ENCODE measurements at places on chromosomes 6 and 20. TPM values are rescaled to one million over a fixed set of nuclear protein-coding genes. Genes with fewer than 3 reads are reported as not detected.
A peak's percentile ranks its signal among the peaks of the same experiment; 100 is the strongest.

MRAP2 gene
- total RNA-seq = not detected

TREML1 gene
- not detected for total RNA-seq

PPP1R14C gene
- 1.6 TPM for total RNA-seq

CASS4 gene
- total RNA-seq = 3.7 TPM

PRND gene
- total RNA-seq = not detected

HTR1E gene
- not detected for total RNA-seq

MOXD1 gene
- total RNA-seq = not detected

HLA-DRB5 gene
- total RNA-seq = 0.82 TPM

PBOV1 gene
- total RNA-seq = not detected

PTPN1 gene
- total RNA-seq = 64.2 TPM

PRR18 gene
- total RNA-seq = 0.09 TPM

SEC23B gene
- total RNA-seq = 103 TPM

TCP11 gene
- not detected for total RNA-seq

TPD52L2 gene
- 64.4 TPM for total RNA-seq

GRCh38 chr6:155274533-155274932 is 10.7 kb downstream of the CLDN20 start:
- H3K36me3 ChIP-seq = peaks cover 7% of the 10 kb centered on the region
- H3K27me3 ChIP-seq = no peaks in the 10 kb centered on the region
- no peak overlapping the region for H3K4me3 ChIP-seq
- DNase-seq = no peak
- H3K27ac ChIP-seq = no peak overlapping the region

- no peak overlapping the region for H3K27ac ChIP-seq
- H3K36me3 ChIP-seq = no peaks in the 10 kb centered on the region
- no peaks in the 10 kb centered on the region for H3K27me3 ChIP-seq
These were observed 57.1 kb downstream of the YTHDF1 start for GRCh38 chr20:63158845-63159244.

- H3K4me3 ChIP-seq = no peak overlapping the region
- no peaks in the 10 kb centered on the region for H3K27me3 ChIP-seq
- no peaks in the 10 kb centered on the region for H3K36me3 ChIP-seq
These were observed 170.5 kb downstream of the FRK start for GRCh38 chr6:115890238-115890637.

- no peak for DNase-seq
- no peaks in the 10 kb centered on the region for H3K27me3 ChIP-seq
- H3K4me1 ChIP-seq = no peaks in the 10 kb centered on the region
- H3K27ac ChIP-seq = no peak overlapping the region
These were observed 13.0 kb downstream of the MPC1 start for GRCh38 chr6:166369782-166370181.

- H3K36me3 ChIP-seq = no peaks in the 10 kb centered on the region
- no peaks in the 10 kb centered on the region for H3K27me3 ChIP-seq
- no peak overlapping the region for H3K27ac ChIP-seq
- H3K4me1 ChIP-seq = no peaks in the 10 kb centered on the region
- no peak overlapping the region for H3K4me3 ChIP-seq
These were observed 17.4 kb upstream of the AKAP7 start for GRCh38 chr6:131117878-131118277.

GRCh38 chr20:51665543-51666118 is 102.6 kb downstream of the ATP9A start:
- H3K27me3 ChIP-seq = no peaks in the 10 kb centered on the region
- no peak overlapping the region for H3K27ac ChIP-seq
- H3K4me1 ChIP-seq = peaks cover 27% of the 10 kb centered on the region
- no peak for DNase-seq
- H3K36me3 ChIP-seq = no peaks in the 10 kb centered on the region

- H3K4me3 ChIP-seq = no peak overlapping the region
- no peak for DNase-seq
- H3K4me1 ChIP-seq = no peaks in the 10 kb centered on the region
- H3K27me3 ChIP-seq = no peaks in the 10 kb centered on the region
- no peak overlapping the region for H3K27ac ChIP-seq
These were observed 802.4 kb downstream of the TFAP2A start for GRCh38 chr6:9612489-9612888.

GRCh38 chr6:26187292-26187691 is 100.1 kb downstream of the HFE start:
- peaks cover 33% of the 10 kb centered on the region for H3K4me1 ChIP-seq
- H3K36me3 ChIP-seq = no peaks in the 10 kb centered on the region
- peak overlapping the region; percentile 26 for H3K4me3 ChIP-seq
- H3K27ac ChIP-seq = peak overlapping the region; percentile 95
- DNase-seq = no peak

DNA sequence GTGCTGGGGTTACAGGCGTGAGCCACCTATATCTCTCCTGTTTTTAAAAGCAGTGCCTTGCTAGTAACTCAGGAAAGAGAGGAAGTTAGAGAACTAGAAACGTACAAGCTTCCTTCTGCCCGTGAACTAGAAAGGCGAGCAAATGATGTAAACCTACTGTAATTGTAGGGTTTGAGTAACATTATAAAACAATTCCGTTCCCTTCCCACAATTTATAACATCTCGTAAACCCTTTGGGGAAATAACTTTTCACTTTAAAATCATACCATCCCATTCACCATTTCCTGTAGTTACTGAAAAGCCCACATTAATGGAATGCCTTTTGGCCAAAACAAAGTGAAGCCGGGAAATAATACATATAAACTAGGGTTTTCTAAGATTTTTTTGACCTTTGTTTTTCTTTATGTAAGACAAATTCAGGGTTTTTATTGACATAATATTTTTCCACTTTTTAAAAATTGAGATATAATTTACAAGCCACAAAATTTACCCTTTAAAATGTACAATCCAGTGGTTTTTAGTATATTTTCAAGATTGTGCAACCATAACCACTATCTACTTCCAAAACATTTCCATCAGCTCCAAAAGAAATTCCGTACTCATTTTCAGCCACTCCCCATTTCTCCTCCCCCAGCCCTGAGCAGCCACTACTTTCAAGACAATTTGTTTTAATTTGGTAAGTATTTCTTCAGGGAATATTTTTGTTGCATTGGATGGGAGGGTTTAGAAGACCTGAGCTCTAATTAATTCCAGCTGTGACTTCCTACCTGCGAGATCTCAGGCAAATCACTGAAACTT is 175.1 kb upstream of the PDE10A start:
- no peak overlapping the region for H3K4me3 ChIP-seq
- H3K36me3 ChIP-seq = no peaks in the 10 kb centered on the region
- no peaks in the 10 kb centered on the region for H3K4me1 ChIP-seq
- no peak for DNase-seq
- H3K27ac ChIP-seq = no peak overlapping the region

GRCh38 chr6:82870582-82871172 is 195.0 kb downstream of the UBE3D start:
- no peak overlapping the region for H3K4me3 ChIP-seq
- H3K27me3 ChIP-seq = no peaks in the 10 kb centered on the region
- no peaks in the 10 kb centered on the region for H3K4me1 ChIP-seq
- no peaks in the 10 kb centered on the region for H3K36me3 ChIP-seq
- no peak overlapping the region for H3K27ac ChIP-seq
- DNase-seq = no peak

DNA sequence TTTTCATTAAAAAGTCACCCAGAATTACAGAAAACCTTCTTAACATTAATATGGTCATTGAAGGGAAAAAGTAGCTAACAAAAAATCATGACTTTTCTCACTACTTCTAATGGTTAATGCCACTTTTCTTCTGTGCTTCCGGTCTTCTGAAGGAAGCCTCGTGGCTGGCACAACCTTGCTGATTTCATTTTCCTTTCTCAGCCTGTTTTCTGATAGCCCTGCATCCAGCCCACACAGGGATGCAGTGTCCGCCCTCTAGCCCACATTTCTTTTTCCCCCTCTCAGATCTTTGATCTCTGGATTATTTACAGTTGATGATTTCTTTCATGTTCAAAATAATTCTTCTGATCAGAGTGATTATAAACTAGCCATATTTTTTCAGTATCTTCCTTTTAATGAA is 655.4 kb upstream of the EPHA7 start:
- H3K4me1 ChIP-seq = no peaks in the 10 kb centered on the region
- no peaks in the 10 kb centered on the region for H3K36me3 ChIP-seq
- no peaks in the 10 kb centered on the region for H3K27me3 ChIP-seq
- H3K4me3 ChIP-seq = no peak overlapping the region
- DNase-seq = no peak
- no peak overlapping the region for H3K27ac ChIP-seq

- no peak overlapping the region for H3K27ac ChIP-seq
- DNase-seq = no peak
- H3K4me1 ChIP-seq = peaks cover 4% of the 10 kb centered on the region
- no peaks in the 10 kb centered on the region for H3K36me3 ChIP-seq
These were observed 203.0 kb downstream of the KCNQ5 start for GRCh38 chr6:72824833-72825232.

GRCh38 chr6:41288030-41288753 is 1.7 kb upstream of the TREM1 start:
- H3K4me3 ChIP-seq = no peak overlapping the region
- H3K27ac ChIP-seq = no peak overlapping the region
- H3K4me1 ChIP-seq = no peaks in the 10 kb centered on the region
- H3K36me3 ChIP-seq = no peaks in the 10 kb centered on the region
- no peak for DNase-seq

- H3K4me1 ChIP-seq = no peaks in the 10 kb centered on the region
- H3K27ac ChIP-seq = no peak overlapping the region
- H3K27me3 ChIP-seq = no peaks in the 10 kb centered on the region
- no peaks in the 10 kb centered on the region for H3K36me3 ChIP-seq
These were observed 63.1 kb upstream of the NNAT start for GRCh38 chr20:37457921-37458320.

DNA sequence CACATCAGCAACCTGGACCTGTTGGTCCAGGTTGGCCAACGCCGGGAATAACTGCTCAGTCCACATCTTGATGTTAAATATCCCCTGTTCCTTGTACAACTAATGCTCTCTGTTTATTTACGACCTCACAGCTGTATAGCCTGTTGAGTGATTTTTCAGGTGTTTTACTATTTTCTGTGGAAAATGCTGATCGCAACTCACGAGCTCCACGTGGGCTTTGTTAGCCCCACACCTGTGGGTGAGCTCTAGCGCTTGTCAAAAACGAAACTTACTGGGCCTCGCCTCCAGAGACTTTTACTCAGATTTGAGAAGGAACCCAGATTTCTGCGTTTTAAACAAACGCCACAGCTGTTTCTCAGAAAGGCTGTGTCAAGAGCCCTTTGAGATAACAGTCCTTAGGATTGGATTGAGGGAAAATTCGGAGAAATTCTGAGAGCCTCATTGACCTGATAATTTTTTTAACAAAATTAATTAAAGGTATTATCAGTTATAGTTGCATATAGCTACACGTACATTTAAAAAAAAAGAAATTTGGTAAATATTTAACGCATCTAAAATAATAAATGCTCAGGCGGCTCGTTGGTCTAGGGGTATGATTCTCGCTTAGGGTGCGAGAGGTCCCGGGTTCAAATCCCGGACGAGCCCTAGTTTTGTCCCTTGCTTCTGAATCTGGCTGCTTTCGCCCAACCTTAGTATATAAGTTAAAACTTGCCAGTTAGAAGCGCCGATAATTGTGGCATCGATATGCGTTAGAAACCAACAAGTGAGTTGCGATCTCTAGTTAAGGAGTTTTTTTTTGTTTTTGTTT is 16.7 kb downstream of the HMGN4 start:
- peak; percentile 61 for DNase-seq
- H3K4me1 ChIP-seq = peaks cover 11% of the 10 kb centered on the region
- H3K27me3 ChIP-seq = no peaks in the 10 kb centered on the region

DNA sequence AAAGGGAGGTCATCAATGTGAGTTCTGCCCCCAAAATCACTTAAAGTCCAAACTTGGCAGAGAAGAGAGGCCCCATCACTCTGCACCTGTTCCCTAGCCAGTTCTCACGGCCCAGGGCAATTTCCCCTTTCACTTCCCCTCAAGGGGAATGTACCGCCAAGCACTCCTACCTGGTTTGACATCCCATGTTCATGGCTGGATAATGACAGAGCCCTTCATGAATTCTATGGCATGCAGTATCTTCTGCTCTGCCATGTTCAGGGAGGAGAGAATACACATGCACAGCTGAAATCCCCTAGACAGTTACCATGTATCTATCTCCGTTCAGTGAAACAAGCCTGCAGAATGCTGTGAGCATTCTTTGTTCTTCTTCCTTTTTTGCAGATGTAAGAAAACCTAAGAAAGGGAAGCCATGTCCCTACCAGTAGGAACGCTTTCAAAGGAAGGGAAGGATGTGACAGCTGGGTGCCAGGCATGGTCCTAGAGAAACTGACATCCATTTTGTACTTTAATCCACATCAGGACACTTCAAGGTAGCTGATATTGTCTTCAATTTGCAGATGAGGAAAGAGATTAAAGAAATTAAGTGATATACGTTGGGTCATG is 79.8 kb upstream of the ARID1B start:
- DNase-seq = no peak
- H3K4me3 ChIP-seq = no peak overlapping the region
- no peaks in the 10 kb centered on the region for H3K36me3 ChIP-seq

- no peak overlapping the region for H3K27ac ChIP-seq
- no peak overlapping the region for H3K4me3 ChIP-seq
- DNase-seq = no peak
- H3K36me3 ChIP-seq = no peaks in the 10 kb centered on the region
These were observed 61.2 kb upstream of the SUPT3H start for GRCh38 chr6:45438849-45439406.

DNA sequence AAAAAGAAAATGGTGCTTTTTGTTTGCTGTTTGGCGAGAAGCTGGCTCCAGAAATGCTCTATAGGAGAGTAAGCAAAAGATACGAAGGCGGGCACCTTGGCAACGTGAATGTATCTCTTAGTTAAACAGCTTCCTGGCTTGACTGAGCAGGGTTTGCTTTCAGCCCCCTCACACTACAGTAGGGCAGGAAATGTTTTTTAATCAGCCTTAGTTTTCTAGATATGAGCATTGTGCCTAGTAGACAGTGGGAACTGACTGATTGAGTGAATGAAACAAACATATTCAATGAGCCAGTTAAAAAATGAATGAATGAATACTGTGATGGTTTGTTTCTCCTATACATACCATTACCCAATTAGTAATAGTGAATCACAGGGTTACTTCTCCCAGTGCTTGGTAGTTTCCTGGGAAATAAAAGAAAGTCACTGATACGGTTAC is 19.9 kb downstream of the CAP2 start:
- DNase-seq = no peak
- no peaks in the 10 kb centered on the region for H3K4me1 ChIP-seq
- no peak overlapping the region for H3K27ac ChIP-seq

GRCh38 chr6:21186479-21187055 is 407.0 kb upstream of the SOX4 start:
- H3K27ac ChIP-seq = no peak overlapping the region
- H3K27me3 ChIP-seq = no peaks in the 10 kb centered on the region
- no peak for DNase-seq
- H3K4me3 ChIP-seq = no peak overlapping the region
- no peaks in the 10 kb centered on the region for H3K36me3 ChIP-seq
- no peaks in the 10 kb centered on the region for H3K4me1 ChIP-seq

GRCh38 chr6:91303326-91303725 is 716.5 kb upstream of the MAP3K7 start:
- no peak overlapping the region for H3K27ac ChIP-seq
- DNase-seq = no peak
- H3K27me3 ChIP-seq = no peaks in the 10 kb centered on the region
- H3K4me3 ChIP-seq = no peak overlapping the region
- H3K4me1 ChIP-seq = no peaks in the 10 kb centered on the region
